ENCODE measurements at places on chromosomes 6 and 20.

DNA sequence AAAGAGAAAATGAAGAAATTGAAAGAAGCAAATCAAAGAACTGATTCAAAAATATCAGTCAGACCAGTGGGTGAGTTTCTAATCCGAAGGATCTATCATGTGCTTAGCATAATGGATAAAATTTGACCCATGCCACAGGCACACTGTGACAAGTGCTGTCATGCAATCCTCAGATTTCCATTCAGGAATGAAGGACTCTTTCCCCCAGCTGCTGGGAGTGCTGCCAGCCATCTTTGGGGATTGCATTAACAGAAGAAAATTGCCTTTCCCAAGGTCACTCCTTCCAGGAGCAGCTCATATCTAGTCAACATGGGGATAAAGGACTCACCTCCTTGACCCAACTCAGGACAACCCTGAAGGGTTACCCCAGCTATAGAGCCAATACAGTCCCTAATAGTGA, 316.7 kb upstream of the TBX18 start:
- DNase-seq: no peak

GRCh38 chr20:60956194-60956593, 295.9 kb upstream of the CDH4 start:
- DNase-seq: no peak

DNA sequence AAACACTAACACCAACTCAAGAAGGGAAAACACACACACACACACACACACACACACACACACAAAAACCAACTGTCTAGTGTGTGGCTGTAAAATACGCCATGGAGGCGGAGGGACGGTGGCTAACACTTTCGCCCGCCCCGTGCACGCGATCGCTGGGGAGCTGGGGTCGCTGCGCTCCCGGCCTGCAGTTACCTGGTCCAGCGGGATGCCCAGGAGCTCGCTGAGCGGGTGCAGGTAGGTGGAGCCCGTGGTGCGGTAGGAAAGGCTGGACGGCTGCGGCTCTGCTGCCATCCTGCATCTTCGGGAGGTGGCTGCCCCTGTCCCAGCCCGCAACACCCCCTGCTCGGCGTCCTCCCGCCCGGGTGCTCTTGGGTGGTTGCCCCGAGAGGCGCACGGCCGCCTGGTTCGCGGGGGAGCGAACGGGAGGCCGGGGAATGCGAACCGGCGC, 303 bp downstream of the MBOAT1 start:
- DNase-seq: peak; percentile 15

DNA sequence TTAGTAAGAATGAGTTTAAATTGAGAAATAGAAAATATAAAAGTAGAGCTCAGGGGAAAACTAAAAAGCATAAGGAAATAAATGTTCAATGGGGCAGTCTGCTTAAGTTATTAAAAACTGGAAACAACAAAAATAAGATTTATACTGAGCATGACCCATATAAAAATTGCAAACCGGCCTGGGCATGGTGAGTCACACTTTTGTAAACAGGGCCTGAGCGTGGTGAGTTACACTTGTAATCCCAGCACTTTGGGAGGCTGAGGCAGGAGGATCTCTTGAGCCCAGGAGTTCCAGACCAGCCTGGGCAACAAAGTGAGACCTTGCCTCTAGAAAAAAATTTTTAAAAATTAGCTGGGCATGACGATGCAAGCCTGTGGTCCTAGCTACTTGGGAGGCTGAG, 74.6 kb downstream of the TMEM244 start:
- DNase-seq: no peak

DNA sequence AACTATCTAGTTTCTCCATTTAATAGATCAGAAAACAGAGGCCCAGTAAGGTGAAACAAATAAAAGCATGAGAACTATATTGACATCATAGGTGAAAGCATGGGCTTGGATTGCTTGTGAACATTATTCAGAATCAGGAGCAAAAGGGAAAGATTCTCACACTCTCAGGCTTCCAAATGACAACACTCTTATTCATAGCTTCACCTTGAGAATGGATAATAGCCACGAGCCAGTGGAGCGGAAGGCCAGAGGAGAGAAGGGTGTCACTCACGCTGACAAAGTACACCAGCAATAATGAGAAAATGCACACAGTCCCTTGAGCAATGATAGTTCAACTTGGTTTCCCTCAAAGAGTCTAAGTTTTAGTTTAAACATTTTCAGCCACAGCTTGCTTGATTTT, 339.0 kb downstream of the TPBG start:
- no peak for DNase-seq

GRCh38 chr6:12848964-12849808, 132.6 kb downstream of the PHACTR1 start:
- no peak for DNase-seq

DNA sequence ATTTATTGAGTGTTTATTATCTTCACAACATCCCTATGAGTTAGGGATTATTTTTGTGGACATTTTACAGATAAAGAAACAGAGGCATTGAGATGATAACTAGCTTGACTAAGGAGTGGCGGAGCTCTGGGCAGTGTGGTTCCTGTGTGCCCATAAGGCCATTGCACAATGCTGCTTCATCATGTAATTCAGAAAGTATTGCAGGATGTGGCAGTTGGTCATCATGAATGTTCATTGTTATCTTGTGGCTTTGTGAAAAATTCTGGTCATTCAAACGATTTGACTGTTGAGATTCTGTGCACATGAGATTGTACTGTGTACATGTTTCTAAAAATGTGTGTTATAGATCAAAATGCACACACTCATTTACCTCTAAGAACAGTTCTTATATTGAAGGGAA, 150.8 kb downstream of the ESR1 start:
- no peak for DNase-seq

DNA sequence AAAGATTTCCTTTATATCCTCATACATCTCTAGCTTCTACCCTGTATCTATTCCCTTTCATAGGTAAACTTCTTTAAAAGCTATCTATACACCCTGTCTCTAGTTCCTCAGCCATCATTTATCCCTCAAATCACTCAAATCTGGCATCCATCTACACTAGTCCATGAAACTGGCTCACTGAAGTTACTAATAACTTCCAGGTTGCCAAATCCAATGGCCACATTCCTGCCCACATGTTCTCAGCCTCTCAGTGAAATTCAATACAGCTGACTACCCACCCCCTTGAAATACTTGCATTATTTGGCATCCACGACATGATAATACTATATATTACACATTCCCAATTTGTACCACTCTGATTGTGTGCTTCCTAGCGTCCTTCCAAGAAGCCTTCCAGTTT, 8.7 kb downstream of the REPS1 start:
- DNase-seq: no peak

- no peak for DNase-seq
Measured at GRCh38 chr6:35922139-35922554, 1.2 kb upstream of the SRPK1 start.

GRCh38 chr20:16273812-16274555, 299.3 kb downstream of the KIF16B start:
- no peak for DNase-seq

GRCh38 chr20:42406826-42407225, 782.9 kb downstream of the PTPRT start:
- no peak for DNase-seq

DNA sequence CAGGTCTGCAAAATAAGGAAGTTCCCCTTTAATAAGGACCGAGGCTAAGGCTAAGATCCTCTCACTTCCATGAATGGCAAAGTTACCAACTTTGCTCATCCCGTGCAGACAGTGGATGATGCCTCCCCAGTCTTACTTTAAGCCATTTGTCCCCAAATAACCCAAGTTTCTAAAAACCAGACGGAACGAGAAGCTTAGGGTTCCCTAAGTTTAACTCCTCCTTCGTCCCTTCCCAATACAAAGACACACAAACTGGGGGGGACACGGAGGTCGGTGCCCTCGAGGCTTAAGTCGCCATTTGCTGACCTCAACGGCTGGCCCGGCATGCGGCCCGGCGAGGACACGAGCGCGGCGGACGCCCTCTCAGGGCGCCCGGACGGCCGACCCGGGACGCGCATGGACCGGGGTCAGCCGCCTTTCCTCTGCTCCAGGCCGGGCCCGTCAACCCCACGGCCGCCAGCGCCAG, 527 bp downstream of the FBXO30 start:
- DNase-seq: peak; percentile 32

GRCh38 chr6:128598571-128598970, 78.2 kb upstream of the PTPRK start:
- no peak for DNase-seq

DNA sequence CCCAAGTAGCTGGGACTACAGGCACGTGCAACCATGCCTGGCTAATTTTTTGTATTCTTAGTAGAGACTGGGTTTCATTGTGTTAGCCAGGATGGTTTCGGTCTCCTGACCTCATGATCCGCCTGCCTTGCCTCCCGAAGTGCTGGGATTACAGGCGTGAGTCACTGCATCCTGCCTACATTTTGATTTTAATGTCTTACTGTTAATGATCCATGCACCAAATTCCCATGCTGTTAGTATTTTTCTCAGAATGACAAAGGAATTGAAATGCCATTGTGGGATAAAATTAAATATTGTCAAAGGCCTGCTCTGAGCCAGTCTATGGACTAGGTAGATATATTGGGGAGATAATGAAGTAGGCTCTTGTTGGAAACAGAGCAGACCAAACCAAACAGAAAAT, 28.2 kb downstream of the CBFA2T2 start:
- DNase-seq: no peak

DNA sequence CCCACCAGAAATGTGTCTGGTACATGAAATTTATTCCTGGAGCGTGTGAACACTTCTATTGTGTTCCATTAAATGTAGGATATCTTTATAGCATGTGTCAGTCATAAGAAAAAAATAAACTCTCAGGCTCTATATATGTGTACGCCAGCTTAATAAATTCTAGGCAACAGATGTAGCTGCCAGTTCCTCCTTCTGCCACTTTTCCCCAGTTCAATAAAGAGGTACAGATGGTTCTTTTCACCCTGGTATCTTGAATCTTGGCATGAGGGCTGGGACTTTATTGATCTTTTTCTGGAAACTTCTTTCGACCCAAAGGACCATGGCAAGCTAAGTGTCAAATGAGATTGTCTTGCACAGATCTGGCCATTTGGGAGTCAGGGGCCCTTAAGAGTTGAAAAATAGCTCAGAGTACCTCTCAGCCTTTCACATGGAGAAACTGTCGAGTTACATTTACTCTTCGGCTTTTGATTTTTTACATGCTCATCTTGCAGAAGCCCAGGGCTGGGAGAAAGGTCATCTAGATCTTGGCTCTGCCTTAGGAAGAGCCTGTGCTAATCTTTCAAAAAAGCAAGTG, 240.9 kb downstream of the DOK5 start:
- DNase-seq: no peak

GRCh38 chr6:167755461-167755860, 71.2 kb upstream of the AFDN start:
- no peak for DNase-seq

DNA sequence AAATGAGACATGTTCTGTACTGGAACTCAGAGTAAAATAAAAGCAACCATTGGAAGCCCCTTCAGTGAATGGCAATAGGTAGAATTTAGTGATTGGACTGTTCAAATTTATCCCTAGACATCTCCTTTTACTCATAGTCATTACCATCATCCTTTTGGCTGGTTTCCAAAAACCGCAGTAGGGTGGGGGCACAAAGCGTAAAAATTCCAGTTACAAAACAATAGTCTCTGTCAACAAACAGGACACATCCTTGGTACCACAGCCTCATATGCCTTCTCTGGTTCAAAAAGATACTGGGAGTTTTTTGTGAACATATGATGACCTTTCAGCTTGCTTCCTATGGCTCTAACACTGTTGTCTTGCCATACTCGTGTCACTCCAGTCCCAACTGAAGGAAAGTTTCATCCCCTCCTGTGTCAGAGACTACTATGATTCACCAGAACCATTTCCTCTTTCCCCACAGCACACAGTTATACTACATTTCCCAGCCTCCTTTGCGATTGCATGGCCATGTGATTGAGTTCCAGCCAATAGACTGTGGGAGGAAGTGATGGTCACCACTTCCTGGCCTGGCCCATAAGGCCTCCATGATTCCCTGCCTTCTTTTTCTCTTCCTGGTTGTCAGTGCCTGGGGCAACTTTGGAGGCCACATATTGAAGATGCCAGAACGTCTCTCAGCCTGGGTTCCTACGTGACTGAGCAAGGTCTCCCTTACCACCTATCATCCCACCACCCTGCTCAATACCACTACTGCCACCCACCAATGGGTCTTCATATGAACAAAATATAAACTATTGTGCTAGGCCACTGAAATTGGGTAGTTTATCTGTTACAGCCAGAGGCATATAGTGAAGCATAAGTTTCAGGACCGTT, 162.4 kb downstream of the ID4 start:
- no peak for DNase-seq

- DNase-seq: no peak
Measured at GRCh38 chr6:20631549-20631924, 97.3 kb downstream of the CDKAL1 start.

- no peak for DNase-seq
Measured at GRCh38 chr20:62819494-62820174, 2.8 kb downstream of the COL9A3 start.

DNA sequence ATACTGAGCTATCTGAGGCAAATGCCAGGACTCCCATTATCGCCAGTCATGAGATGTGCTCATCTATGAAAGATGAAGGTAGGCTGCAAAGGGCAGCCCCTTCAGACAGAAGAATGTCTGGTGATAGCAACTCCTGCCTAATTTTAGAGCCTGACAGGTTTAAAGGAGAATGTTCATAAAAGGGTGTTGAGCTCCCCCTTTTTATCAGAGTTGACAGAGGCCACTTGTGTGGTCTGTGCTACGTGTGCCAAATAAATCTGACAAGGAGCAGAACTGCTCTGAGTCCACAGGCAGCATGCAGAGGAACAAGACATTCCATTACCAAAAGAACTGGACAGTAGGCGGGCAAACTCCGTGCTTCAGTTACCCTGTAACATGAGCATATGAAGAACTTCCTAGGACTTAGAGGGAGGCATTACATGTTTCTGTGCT, 101.8 kb downstream of the PREP start:
- DNase-seq: no peak

- DNase-seq: no peak
Measured at GRCh38 chr6:161021543-161021942, 30.0 kb downstream of the MAP3K4 start.

DNA sequence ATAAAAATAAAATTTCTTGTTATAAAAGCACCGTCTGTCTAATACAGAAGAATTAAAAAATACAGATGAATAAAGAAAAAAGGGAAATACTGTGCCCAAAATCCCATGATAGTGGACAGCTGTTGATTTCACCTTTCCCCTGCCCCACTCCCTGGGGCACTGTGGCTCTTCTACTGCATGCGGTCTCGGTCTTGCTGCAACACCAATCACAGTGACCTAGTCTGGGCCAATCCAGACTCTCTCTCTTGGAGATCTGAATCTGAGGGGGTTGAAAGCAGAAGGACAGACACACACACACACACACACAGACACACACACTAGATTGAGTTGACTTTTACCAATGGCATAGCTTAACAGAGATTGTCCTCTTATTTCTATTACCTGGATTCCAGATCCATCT, 70.5 kb upstream of the FYN start:
- DNase-seq: no peak

- no peak for DNase-seq
Measured at GRCh38 chr6:42370323-42370985, 81.3 kb downstream of the TRERF1 start.

DNA sequence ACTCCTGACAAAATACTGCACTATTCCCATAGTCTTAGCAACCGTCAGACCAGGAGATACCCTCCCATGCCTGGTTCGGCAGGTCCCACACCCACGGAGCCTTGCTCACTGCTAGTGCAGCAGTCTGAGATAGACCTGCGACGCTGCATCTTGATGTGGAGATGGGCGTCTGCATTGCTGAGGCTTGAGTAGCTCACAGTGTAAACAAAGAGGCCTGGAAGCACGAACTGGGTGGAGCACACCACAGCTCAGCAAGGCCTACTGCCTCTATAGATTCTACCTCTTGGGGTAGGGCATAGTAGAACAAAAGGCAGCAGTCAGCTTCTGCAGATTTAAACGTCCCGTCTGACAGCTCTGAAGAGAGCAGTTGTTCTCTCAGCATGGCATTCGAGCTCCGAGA, 25.4 kb downstream of the TMEM244 start:
- no peak for DNase-seq

Data from HuH-7.5 (cell line).